Smooth muscle cell of bladder (primary cell): ENCODE measurements at places on chromosomes 4 and X. TPM values are rescaled to one million over a fixed set of nuclear protein-coding genes. Genes with fewer than 3 reads are reported as not detected.

ARR3 gene
- not detected in 2 replicates for total RNA-seq

CT83 gene
- not detected in 2 replicates for total RNA-seq

NAA11 gene
- total RNA-seq, result not detected in 2 replicates

USP27X gene
- 1.8 and 2.7 TPM in 2 replicates for total RNA-seq

TCP11X2 gene
- not detected in 2 replicates for total RNA-seq

CNKSR2 gene
- 1.6 and 5.5 TPM in 2 replicates for total RNA-seq

ADAM29 gene
- under 0.01 TPM in 1 of 2 replicates, not detected in the other for total RNA-seq

VCX3B gene
- total RNA-seq, result not detected in 2 replicates

FTHL17 gene
- not detected in 2 replicates for total RNA-seq

CXCL13 gene
- not detected in 2 replicates for total RNA-seq

MAGEA2 gene
- total RNA-seq, result under 0.01 TPM in 1 of 2 replicates, not detected in the other

REPS2 gene
- 0.09 and 0.14 TPM in 2 replicates for total RNA-seq

GLUD2 gene
- 1.00 and 1.3 TPM in 2 replicates for total RNA-seq

RGS12 gene
- total RNA-seq, result 12.4 and 14.0 TPM in 2 replicates

PPEF1 gene
- 0.18 and 0.85 TPM in 2 replicates for total RNA-seq

PLS3 gene
- total RNA-seq, result 249 and 338 TPM in 2 replicates
